ENCODE measurements at places on chromosomes 5 and 9.

- no peak for DNase-seq
Measured at GRCh38 chr5:68229416-68229815, 13.9 kb downstream of the PIK3R1 start.

DNA sequence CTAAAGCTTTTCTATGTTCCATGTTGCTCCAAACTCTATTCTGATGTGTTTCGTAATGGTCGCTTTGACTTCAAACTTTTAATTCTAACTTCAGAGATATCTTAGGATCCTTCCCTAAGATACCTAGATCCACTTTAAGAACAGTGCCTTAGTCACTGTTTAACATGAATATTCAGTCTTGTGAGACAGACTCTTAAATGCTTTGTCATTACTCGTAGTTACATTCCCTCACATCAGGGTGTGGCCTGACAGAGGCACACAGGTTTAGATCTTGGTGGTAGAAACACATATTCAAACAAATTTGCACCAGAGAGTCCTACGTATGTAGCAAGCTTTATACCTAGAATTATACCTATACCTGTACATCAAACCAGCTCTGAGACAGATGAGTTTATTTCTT, 687.0 kb upstream of the C9orf72 start:
- DNase-seq = no peak

- no peak for DNase-seq
Measured at GRCh38 chr5:133877351-133878235, 90.8 kb downstream of the C5orf15 start.

- DNase-seq = no peak
Measured at GRCh38 chr9:136759436-136760325, 1.6 kb upstream of the LCN8 start.

DNA sequence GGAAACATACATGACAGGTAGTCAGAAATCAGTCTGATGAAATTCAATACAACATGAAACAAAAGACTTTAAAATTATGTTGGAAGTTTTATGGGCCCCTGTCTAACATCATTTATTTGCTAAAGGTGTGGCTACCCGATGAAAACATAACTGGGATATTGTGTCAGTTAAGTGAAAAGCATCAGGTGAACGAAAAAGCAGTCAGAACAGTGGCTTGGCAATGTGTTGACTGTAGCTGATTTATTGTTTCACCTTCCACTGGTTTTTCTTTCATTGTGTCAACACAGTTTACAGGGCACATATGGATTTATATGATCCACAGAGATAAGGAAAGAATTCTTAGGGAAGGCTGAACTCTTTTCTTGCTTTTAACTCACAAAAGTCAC, 429.6 kb upstream of the ZNF608 start:
- DNase-seq = no peak

DNA sequence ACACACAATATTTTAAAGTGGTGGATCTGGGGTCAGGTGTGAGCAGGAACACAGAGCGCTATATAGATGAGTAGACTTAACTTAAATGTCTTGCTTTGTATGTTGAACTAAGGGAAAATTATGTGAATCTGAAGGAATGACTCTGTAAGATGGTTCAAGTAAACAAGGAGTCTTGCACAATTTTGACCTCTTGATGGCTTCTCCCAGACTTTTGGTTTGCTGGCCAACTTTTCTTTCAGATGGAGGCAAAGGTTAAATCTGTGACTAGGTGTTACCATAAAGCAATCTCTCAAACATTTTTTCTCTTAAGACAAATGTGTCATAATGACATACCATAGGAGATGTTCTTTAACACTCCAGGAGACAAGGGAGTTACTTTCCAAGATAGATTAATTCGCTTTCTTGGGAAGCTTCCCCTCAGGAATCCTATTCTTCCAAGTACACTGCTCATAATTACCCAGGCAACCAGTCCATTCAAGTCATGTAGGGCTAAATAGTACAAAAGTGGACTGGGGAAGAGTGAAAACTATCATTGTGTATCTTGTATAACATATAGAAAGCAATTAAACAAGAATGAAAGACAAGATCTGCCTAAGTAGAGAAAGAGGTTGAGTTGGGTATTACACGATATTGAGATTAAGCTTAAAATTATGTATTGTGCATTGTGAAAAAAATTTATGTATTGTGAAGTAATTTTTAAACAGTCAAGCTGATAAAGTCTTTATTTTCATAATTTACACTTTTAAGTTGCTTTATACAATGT, 60.3 kb upstream of the SLC27A6 start:
- DNase-seq = no peak

- DNase-seq = no peak
Measured at GRCh38 chr5:150036513-150036912, 36.0 kb downstream of the HMGXB3 start.

- DNase-seq = no peak
Measured at GRCh38 chr5:122014236-122014935, 52.6 kb downstream of the SRFBP1 start.

- DNase-seq = no peak
Measured at GRCh38 chr9:132443951-132444607, 34.1 kb downstream of the CFAP77 start.

- no peak for DNase-seq
Measured at GRCh38 chr5:92460505-92460904, 1077.4 kb upstream of the ARRDC3 start.

GRCh38 chr5:150412319-150413175, at the start of gene CD74:
Gene CD74, minus strand, starts transcription at chr5:150412910. Its CDS starts 161 bp downstream, at chr5:150412749.
- DNase-seq = peak; percentile 90

- DNase-seq = no peak
Measured at GRCh38 chr5:103458497-103459040, 104.0 kb downstream of the NUDT12 start.

DNA sequence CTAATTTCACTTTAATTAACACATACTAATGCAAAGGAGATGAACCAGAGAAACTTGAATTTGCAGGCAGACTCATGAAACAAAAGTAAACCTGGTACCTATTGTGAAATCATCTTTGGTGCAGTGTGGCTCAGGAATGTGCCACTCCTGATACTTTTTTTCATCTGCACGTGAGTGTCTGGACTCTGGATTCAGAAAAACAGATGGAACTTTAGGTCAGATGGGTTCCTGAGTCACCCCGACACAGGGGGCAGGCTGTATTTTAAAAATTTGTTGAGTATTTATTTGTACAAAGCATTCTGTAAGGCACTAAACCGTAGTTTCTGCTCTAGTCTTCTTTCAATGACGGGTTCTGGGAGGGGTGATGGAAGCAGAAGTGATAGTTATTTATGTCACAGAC, 52.2 kb upstream of the TUT7 start:
- no peak for DNase-seq

- no peak for DNase-seq
Measured at GRCh38 chr9:91884696-91885687, 65.0 kb downstream of the ROR2 start.
